Cardiac muscle cell (in vitro differentiated cells and primary cell): ENCODE measurements at places on chromosomes 4 and X. TPM values are rescaled to one million over a fixed set of nuclear protein-coding genes. Genes with fewer than 3 reads are reported as not detected.
A peak's percentile ranks its signal among the peaks of the same experiment; 100 is the strongest.

SHOX gene
- total RNA-seq, result not detected in 2 replicates

SLC2A9 gene
- total RNA-seq, result 0.42 and 0.95 TPM in 2 replicates

GAGE2A gene
- total RNA-seq, result not detected in 2 replicates

ZNF630 gene
- 1.2 and 1.6 TPM in 2 replicates for total RNA-seq

ABLIM2 gene
- total RNA-seq, result 5.8 and 7.4 TPM in 2 replicates

JADE3 gene
- total RNA-seq, result 5.1 and 8.6 TPM in 2 replicates

IDS gene
- total RNA-seq, result 26.5 and 38.6 TPM in 2 replicates

TIGD4 gene
- total RNA-seq, result 0.56 and 1.5 TPM in 2 replicates

SLC16A2 gene
- 8.5 and 14.5 TPM in 2 replicates for total RNA-seq

CFAP97 gene
- 14.1 and 22.2 TPM in 2 replicates for total RNA-seq

FGF5 gene
- total RNA-seq, result 0.21 and 0.28 TPM in 2 replicates

GRCh38 chr4:14653338-14653737 lies 348.9 kb upstream of the CPEB2 start:
- no peak for DNase-seq

- peak; percentile 17 for DNase-seq
Measured at GRCh38 chrX:23935106-23935505, 27.3 kb downstream of the CXorf58 start.

GRCh38 chrX:15349046-15349445 lies 13.7 kb upstream of the PIGA start:
- DNase-seq, result peak; percentile 83

GRCh38 chr4:99847362-99847976 lies 30.8 kb downstream of the DAPP1 start:
- no peak for DNase-seq

GRCh38 chr4:17153572-17153971 lies 255.1 kb upstream of the LDB2 start:
- DNase-seq, result no peak

GRCh38 chr4:169657470-169658107 lies 37.2 kb downstream of the CLCN3 start:
- no peak for DNase-seq

DNA sequence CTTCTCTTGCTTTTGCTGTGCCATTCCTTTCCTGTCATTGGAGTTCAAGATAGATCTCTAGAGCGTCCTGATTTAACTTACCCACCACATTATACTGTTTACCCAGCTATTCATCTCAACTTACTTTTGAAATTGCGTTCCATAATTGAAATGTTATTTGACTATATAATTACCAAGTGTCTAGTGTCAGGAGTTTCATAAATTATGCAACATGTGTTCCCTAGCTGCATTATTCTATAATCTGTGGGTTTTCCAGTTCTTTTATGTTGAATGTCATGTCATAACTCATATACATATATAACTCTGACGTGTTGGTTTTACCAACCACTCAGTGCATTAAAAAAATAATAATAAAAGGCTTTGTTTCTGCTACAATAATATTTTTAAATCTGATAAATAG lies 285.9 kb upstream of the ARSJ start:
- DNase-seq, result no peak

- no peak for DNase-seq
Measured at GRCh38 chr4:68346461-68346860, 3.4 kb downstream of the YTHDC1 start.

DNA sequence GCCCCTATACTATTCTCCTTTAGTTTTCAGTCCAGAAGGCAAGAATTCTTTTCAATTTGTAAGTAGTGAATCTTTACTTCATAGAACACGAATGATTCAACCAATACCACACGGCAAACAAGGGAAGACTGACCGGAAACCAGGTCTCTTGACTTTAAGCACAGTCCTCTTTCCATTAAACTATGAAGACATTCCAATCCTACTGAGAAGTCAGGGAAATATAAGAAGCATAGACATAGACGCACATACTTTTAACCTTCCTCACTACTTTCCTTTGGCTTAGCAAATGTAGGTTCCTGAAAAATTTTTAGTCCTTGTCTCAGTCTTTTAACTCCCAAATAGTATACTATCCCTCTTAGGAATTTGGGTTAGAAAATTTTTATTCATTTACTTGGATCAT lies 9.1 kb downstream of the CHRDL1 start:
- no peak for DNase-seq

- peak; percentile 76 for DNase-seq
Measured at GRCh38 chr4:16896881-16897750, 1.3 kb downstream of the LDB2 start.

DNA sequence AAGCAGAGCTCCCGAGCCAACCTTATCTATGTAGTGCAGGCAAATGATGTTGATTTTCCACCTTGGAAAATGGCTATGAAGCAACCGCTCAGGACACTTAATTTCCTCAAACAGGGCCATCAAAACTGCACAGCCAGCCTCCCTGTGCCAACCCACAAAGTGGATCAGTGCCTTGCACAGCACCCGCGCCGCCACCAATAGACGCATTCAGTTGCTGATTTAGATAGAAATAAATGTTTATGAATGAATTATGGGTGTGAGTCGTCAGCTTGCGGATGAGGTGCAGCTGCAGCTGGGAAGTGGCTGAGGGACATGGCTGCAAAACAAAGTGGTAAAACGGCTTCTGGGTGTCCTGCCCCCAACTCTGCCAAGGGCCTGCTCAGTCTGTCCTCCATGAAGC lies 47.0 kb downstream of the SOD3 start:
- no peak for DNase-seq

GRCh38 chrX:154436983-154437752 lies at the start of gene GDI1:
GDI1 (plus strand) TSS chrX:154437154; CDS start chrX:154437255, 101 bp downstream.
- peak; percentile 59 for DNase-seq

DNA sequence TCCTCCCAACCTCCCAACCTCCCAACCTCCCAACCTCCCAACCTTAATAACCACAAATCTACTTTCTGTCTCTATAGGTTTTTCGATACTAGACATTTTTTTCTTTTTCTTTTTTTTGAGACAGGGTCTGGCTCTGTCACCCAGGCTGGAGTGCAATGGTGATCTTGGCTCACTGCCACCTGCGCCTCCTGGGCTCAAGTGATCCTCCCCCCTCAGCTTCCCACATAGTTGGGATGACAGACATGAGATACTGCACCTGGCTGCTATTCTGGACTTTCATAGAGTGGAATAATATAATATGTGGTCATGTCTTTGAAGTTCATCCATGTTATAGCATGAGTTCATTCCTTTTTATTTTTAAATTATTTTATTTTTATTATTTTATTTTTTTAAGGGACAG lies 39.5 kb upstream of the ZFX start:
- DNase-seq, result peak; percentile 47

GRCh38 chrX:29870608-29871007 lies 344.8 kb upstream of the MAGEB2 start:
- DNase-seq, result no peak

GRCh38 chr4:159171287-159171686 lies 68.4 kb downstream of the RAPGEF2 start:
- DNase-seq, result no peak

- peak; percentile 4 for DNase-seq
Measured at GRCh38 chrX:70762285-70762684, 146.2 kb downstream of the TEX11 start.

DNA sequence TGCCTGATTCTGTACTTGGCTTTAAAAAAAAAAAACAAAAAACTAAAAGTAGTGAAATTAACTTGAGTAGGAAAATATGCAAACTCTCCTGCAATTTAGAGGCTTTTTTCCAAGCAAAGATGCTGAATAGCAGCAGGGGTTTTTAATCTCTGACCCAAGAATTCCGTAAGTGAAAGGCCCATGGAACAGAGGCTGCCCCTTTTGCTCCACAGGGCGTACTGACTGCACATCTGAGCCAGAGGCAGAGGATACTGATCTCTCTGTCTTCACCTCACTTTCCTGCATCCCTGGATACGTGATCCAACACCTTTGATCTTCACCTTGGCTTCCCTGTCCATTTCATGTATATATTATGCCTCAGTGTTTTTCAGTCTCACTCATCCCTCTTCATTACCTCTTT lies 3.9 kb downstream of the FAM149A start:
- DNase-seq, result no peak
